Stimulated activated CD8-positive, alpha-beta memory T cell treated with anti-CD3 and anti-CD28 coated beads, Interleukin-7, amount 100 ng/mL, for 48 hours (primary cell): ENCODE measurements at places on chromosomes 7 and 10.
A peak's percentile ranks its signal among the peaks of the same experiment; 100 is the strongest.

GRCh38 chr7:10588084-10588483, 385.6 kb upstream of the PHF14 start:
- DNase-seq = no peak

DNA sequence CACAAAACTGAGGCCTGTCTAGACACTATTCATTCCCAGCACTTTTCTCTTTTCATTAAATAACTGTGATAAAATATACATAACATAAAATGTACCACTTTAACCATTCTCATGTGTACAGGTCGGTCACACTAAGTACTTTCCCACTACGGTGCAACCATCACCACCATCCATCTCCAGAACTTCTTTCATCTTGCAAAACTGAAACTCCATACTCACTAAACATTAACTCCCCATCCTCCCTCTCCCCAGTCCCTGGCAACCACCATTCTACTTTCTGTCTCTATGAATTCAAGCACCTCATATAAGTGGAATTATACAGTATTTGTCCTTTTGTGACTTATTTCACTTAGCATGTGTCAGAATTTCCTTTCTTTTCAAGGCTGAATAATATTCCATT, 53.0 kb downstream of the ARHGAP12 start:
- no peak for DNase-seq

- DNase-seq = no peak
These were observed 34.8 kb upstream of the LAMB4 start for GRCh38 chr7:108164946-108165345.

- no peak for DNase-seq
These were observed 70.0 kb upstream of the MAGI2 start for GRCh38 chr7:79523436-79523835.

- DNase-seq = no peak
These were observed 1139.3 kb upstream of the CELF2 start for GRCh38 chr10:9878383-9878782.

- DNase-seq = no peak
These were observed 134.4 kb downstream of the SLC16A9 start for GRCh38 chr10:59575269-59575668.

DNA sequence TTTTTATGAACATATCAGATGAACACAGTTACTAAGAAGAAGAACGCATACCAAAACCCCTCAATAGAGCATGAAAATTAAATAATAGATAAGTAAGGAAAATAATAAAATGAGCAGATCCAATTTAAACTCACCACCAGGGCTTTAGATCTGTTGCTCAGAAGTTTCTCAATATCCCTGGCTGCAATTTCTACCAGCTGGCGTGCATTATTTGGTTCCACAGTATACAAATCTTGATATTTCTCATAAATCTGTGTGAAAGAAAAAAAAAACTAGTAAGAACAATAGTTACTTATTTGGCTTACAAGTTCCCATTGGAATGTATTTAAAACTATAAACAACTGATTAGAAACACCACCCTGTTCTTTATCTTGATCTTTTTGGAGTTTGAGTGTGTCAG, 108.6 kb downstream of the CACNA2D1 start:
- no peak for DNase-seq

DNA sequence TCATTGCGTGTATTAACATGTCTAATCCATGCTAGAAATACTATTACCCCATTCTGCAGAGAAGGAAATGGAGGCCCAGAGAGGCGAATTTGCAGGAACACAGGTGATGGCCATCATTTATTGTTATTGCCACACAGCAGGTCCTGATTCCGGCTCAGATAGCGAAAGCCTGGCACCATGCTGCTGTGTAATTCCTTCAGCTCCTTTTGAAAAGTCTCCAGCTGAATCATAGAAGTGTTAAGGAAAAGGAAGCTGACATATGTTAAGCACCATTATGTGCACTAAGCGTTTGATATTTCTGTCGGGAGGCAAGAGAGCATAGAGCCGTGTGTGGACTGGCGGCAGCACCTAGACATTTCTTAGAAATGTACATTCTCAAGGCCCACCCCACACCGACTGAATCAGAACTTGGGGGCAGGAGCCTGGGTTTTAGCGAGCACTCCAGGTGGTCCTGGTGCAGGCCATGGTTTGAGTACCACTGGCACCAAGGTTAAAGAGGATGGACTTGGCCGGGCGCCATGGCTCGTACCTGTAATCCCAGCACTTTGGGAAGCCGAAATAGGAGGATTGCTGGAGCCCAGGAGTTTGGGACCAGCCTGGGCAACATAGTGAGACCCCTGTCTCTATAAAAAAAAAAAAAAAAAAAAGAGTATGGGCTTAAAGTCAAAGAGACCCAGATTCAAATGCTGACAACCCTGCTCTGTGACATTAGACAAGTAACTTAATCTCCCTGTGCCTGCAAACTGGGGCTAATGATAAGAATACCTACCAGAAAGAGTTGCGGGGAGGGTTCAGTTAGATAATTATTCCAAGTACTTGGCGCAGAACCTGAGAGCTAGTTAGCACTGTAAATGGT, 52.2 kb downstream of the UNC5B start:
- DNase-seq = no peak

DNA sequence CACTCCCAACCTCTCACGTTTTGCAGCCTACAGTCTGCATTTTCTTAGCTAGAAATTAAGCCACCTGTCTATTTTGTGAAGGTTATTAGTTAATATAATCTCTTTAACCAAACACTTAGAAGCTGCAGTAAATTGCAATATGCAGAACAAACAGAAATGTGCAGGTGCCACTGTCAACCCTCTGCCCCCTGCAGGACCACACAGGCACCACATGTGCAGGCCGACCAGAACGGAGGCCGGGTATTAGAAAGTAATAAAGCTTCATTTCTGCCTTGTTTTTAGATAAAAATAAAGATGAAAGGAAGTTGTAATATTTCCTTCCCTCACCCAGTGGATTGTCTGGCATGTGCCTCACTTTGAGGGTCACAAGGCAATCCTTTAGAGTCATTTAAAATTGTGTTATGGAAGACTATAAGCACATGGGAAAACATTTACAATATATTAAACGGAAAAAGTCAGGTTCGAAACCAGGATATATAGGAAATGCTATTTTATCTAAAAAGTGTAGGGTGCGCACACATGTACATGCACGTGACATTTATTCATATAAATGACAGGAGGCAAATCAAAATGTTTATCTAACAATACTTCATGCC, 158.2 kb downstream of the ARHGAP12 start:
- no peak for DNase-seq

DNA sequence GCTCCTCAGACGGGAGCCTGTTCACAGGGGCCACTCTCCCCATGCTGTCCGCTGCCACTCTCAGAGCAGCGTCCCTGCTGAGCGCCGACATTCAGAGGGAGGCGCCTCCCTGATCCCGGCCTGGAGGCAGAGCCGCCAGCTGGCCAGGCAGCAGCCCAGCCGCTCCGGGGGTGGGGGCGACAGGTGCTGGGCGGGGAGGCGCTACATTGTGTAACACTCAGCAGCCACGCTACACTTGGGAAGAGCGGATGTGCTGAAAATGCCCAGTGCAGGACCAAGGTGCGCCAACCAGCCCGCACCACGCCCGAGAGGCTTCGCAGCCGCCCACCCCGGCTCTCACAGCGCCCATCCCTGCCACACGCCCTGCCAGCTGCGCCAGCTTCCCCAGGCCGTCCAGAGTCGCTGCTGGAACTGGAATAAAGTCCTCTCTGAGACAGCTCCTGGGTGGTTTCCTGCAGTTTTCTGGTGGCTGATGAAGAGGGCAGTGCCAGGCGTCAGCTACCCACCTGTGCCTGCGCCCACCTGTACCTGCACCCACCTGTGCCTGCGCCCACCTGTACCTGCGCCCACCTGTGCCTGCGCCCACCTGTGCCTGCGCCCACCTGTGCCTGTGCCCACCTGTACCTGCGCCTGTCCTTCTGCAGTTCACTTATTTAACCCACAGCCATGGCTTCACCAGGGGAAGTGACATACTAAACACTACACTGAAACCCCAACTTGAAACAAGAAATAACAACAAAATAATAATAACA, 25.7 kb downstream of the STK32C start:
- DNase-seq = no peak

- no peak for DNase-seq
These were observed 182.8 kb downstream of the ZWINT start for GRCh38 chr10:56178210-56178609.

- DNase-seq = no peak
These were observed 9.6 kb upstream of the EIF5AL1 start for GRCh38 chr10:79502561-79503309.

GRCh38 chr7:44434201-44434600, 56.3 kb downstream of the NUDCD3 start:
- DNase-seq = no peak

DNA sequence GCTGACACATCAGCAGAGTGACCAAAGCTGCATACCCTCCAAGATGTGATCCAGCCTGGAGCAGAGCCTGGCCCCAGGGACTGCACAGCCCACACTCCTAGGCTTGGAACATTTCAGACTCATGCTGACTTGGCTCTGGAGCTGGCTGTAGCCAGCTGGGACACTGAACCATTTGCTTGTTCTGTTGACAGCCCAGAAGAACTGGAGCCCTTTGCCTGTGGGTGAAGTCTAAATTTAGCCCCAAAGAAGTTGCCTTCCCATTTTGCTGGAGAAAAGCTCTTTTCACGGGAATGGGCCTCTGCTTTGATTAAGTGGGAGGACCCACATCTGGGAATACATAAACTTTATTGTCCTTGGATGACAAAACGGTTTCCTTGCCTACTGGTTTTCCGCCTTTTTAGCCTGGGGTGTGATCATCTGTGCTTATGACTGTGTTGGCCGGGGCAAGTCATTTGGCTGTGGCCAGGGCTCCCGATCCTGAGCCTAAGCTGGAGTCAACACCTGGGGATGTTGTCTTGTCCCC, 186.2 kb upstream of the BMPER start:
- no peak for DNase-seq

- DNase-seq = no peak
These were observed 459 bp downstream of the CYCS start for GRCh38 chr7:25124465-25125136.

DNA sequence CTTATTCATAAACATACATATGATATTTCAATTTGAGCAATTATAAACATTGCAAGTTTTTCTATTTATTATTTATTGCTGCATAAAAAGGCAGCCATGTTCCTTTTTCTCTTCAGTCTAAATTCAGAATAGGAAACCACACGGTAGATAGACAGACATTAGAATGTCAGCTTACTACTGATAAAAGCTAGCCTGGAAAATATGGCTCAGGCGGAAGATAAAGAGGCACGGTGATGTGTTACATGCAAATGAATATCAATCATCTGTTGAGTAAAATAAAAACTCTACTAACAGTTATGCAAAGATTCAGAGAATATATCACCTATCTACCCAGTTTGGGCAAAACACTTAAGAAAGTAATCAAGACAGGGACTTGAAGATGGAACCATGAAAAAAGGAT, 73.5 kb upstream of the PDSS1 start:
- no peak for DNase-seq

- peak; percentile 70 for DNase-seq
These were observed 4.2 kb upstream of the HOXA7 start for GRCh38 chr7:27160546-27161213.
